ENCODE measurements at places on chromosomes 1 and 21.

- DNase-seq, result no peak
These were observed 92.4 kb downstream of the KCNJ15 start for GRCh38 chr21:38349111-38349746.

- no peak for DNase-seq
These were observed 8.1 kb upstream of the PMVK start for GRCh38 chr1:154944401-154945159.

GRCh38 chr1:88985032-88985431 lies 7.4 kb downstream of the KYAT3 start:
- no peak for DNase-seq

DNA sequence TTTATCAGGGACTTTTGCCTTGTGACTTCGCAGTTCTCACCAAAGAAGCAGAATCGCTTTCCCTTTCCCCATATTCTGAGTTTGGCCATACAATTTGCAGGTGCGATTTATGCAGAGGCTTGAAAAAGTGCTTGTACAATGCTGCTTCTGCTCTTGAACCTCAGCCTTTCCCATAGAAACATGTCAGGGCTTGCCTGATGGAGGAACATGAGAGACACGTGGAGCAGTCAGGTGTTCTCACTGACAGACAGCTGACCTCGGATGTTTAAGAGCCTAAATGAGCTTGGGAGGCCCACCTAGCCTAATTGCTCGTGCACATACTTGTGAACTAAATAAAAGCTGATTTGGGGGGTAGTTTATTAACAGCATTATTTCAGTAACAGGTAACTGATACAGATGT lies 290.0 kb downstream of the S1PR1 start:
- DNase-seq, result no peak

DNA sequence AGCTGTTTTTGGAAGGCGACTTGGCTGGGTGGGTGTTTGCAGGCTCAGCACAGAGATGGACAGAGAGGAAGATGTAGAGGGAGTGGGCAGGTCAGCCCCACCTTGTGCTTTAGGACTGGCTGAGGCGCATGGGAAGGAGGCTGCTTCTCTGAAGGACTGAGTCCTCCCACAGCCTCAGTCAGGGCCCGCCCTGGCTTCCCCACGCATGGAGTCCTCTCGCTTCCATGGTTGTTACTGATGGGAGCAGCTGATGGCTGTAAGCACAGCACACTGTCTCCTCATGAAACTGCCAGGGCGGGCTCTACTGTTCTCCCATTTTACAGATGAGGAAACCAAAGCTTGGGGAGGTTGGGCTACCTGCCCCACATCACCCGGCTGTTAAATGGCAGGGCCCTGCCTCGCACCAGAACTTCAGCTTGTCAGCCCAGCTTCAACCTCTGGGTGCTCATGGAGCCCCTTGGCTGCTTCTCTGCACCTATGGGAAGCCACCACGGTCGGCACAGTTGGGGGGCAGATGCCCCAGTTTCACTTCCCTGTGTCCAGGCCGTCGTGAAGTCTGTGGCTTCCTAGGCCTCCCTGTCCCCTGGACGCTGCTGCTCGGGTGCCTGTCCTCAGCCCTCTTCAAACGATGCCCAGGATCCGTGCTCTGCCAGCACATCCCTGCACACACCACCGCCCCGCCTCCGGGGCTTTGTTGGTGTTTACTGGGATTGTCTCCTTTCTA lies 2.4 kb downstream of the TMEM201 start:
- DNase-seq, result no peak

DNA sequence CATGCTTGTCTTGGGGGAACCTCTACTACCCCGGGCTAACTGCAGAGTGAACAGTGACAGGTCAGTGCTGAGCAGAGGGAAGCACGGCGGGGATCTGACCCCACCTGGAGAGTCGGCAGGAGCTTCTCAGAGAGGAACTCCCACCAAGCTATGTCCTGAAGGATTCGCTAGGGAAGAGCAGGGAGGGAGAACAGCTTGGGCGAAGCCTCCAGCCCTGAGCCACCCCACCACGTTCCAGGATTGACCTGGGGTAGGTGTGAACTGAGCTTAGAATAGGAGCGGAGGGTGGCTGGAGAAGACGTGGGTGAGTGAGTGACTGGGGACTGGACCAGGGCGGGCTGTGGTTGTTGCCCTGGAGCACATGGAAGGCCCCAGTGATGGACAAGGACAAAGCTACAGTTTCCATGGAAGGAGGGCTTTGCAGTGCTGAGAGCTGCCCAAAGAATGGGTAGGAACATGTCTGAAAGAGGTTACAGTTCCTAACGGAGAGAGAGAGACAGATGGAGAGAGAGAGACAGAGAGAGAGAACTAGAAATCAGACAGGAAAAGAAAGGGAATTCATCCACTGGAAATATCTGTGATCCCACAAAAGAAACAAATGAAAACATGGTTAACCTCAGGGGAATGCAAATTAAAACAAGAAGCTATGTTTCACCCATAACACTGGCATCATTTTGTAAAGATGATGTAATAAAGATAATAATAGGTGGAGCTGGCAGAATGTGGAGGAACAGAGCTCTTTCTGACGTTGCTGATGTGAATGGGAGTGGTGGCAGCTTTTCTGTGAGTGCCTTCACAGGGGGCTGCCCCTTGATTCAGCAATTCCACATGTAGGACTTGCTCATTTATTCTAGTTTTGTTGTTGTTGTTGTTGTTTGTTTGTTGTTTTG lies 17.2 kb downstream of the BSND start:
- DNase-seq, result no peak

Data from right forelimb (tissue), 1 donor.